C1 segment of cervical spinal cord (tissue), 14 donors: ENCODE measurements at places on chromosomes 11 and 22.

- DNase-seq, result no peak
Observed at GRCh38 chr11:126145954-126146353, 65.5 kb downstream of the RPUSD4 start.

GRCh38 chr11:130208241-130209127, 48.9 kb downstream of the ST14 start:
- DNase-seq, result no peak

- no peak for DNase-seq
Observed at GRCh38 chr11:8867035-8867434, 44.0 kb upstream of the AKIP1 start.

GRCh38 chr11:119109843-119110242, 2.7 kb downstream of the C2CD2L start:
- no peak for DNase-seq

- no peak for DNase-seq
Observed at GRCh38 chr22:46031965-46032851, 55.2 kb upstream of the WNT7B start.

GRCh38 chr11:46948378-46949131, 12.0 kb downstream of the CSTPP1 start:
- DNase-seq, result no peak

GRCh38 chr11:4714300-4714699, 9.7 kb downstream of the MMP26 start:
- DNase-seq, result no peak

- DNase-seq, result no peak
Observed at GRCh38 chr11:69513196-69513595, 31.7 kb downstream of the LINC01488 start.

- DNase-seq, result no peak
Observed at GRCh38 chr11:14821031-14821430, 71.0 kb downstream of the CYP2R1 start.

DNA sequence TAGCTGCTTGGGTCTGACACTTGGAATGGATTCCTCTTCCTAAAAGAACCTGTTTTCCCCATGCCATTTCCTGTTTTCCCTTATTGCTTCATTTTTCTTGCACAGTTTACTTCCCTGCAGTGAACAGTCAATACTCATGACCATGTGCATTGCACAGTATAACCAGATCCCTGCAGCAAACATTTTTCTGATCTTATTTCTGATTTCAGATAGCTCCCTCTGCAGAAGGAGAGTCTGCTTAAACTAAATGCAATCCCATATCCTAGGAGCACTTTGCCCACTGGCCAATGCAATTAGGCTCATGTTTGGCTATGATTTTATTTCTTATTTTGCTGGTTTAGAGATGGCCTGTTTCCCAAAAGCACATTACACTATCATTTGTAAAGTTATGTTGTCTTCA, 96.7 kb upstream of the CD44 start:
- no peak for DNase-seq
